ENCODE measurements at places on chromosomes 16 and 17.

DNA sequence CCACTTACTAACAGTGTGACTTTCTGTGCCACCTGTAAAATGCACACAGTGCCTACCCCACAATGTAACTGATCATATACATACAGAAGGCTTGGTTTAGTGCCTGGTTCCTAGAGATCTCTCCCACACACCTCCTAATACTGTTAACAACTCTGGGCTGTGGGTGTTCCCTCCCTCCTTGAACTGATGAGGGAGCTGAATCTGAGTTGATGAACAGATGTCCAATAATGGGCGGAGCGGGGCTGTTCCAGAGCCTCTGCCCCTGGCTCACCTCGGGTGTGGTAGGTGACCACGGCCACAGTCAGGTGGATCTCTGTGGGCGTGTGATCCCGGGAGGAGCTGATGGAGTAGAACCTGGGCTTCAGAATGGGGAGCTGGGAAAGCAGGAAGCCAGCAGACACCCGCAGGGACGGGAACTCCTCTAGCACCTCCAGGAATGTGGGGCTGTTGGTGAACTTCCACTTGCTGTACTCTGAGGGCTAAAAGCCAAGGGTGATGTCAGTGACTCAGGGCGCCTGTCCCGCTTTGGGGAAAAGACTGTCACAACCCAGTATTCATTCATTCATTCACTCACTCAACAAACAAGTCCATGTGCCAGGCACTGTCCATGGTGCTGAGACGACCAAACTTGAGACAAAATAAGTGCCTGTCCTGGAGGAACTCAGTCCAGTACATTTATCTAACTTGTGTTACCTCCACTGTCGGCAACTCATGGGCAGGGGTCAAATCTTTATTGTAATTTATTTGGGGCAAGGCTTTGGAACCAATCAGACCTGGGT, 37.6 kb downstream of the NOS2 start:
- DNase-seq, result peak; percentile 20

- no peak for DNase-seq
Observed at GRCh38 chr17:59342681-59343131, 11.3 kb downstream of the YPEL2 start.

DNA sequence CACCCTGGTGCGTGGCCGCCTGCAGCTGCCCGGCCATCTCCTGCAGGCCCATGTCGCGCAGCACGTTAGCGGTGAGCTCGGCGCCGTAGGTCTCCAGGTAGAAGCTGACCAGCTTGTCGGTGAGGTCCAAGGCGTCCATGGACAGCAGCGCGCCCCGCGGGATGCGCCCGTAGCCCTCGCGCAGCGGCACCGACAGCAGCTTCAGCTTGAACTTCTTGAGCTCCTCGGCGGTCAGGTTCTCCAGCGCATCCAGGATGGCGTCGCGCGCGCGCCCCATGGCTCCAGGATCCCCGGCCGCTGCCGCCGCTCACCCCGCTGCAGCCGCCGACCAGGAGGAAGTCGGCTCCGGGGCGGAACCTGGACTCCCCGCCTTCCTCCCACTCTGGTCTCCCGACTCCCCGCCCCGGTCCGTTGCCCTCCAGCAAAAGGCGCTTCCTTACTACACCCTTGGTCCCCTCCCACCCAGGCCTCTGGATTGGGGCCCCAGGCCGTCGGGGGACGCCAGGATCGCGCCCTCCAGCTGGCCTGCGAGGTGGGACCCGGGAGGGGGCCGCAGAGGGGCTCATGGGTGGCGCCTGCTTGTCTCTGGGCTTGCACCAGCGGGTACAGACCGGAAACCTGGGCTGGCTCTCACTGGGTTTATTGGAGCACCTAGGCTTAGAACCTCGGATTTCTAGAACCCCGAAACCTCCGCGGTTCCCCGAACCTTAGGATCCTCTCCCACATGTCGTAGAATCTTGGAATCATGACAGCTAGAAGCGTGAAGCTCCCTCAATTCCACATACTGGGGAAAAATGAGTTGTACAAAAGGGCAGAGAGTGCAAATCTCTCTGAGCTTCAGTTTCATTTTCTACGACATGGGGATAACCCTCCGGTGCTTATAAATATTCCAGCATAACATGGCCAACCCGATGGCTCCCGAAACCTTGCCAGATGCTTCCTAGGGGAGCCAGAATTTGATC, at the start of gene PYCARD:
TSS of gene PYCARD (minus strand) at position 347 of the 962 bp plus-strand sequence. CDS start at position 277, 70 bp downstream.
- no peak for DNase-seq

- DNase-seq, result no peak
Observed at GRCh38 chr16:47779201-47780016, 318.3 kb downstream of the PHKB start.

DNA sequence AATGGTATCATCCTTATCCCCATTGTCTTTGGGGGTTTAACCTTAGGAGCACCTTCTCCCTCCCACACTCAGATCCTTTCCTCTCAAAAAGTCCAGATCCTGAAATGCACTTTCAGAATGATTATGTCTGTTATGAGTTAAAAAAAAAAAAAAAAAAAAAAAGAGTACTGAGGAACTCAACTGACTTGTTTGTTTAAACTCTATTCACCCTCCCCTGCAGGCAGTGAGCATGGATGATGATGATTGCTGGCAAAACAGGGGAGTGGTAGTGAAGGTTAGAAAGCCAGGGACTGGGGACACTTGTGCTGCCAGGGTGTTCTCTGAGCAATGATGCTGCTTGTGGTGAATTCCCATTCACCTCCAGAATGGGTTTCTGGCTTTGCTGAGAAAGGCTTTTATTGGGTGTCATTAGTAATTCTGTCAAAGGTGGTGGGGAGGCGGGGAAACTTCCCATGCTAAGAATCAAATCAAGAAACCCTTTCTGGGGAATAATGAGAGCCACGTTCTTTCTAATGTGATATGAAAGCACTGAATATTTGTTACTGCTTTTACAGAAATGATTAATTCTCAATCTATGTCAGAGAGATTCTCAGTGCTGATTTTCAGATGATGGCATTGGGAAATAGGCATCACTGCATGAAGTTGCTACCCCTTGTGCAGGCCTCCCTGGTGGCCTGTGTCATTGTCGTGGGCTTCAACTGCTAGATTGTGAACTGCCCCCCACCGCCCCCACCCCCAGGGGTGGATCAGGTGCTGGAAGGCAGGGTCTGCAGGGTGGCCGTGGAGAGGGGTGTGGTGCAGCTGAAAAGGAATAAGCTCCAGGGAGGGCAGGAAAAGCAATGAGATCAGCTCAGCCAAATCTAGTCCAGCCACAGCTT, 14.1 kb downstream of the CCL4 start:
- no peak for DNase-seq

DNA sequence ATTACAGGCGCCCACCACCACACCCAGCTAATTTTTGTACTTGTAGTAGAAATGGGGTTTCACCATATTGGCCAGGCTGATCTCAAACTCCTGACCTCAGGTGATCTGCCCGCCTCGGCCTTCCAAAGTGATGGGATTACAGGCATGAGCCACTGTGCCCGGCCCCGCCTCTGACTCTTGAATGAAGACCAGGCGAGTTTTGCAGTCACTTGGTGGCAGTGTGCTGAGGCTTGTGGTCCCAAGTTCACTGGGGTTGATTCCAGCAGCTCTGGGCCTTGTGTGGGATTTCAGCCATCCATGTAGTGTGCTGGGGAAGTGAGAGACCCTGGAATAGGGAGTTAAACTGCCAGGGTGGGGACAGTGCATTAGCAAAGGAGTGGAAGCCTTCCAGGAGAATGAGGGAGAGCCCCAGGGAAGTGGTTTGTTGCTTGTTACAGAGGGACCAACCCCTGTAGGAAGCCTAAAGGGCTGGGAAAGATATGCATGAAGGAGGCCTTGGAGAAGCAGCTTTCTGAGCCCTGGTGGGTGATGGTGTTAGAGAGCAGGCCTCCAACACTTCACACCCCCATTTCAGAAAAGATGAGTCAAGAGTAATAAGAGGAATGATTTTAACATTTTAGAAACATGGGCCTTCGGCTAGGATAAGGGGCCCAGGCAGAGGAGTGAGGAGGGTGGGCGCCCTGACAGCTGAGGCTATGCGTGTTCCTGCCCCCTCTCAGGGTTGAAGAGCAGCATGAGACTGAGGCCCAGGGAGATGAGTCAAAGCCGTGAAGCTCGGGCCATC, 14.5 kb downstream of the PSKH1 start:
- DNase-seq, result no peak

GRCh38 chr17:73625006-73625405, 19.2 kb downstream of the SDK2 start:
- DNase-seq, result no peak

DNA sequence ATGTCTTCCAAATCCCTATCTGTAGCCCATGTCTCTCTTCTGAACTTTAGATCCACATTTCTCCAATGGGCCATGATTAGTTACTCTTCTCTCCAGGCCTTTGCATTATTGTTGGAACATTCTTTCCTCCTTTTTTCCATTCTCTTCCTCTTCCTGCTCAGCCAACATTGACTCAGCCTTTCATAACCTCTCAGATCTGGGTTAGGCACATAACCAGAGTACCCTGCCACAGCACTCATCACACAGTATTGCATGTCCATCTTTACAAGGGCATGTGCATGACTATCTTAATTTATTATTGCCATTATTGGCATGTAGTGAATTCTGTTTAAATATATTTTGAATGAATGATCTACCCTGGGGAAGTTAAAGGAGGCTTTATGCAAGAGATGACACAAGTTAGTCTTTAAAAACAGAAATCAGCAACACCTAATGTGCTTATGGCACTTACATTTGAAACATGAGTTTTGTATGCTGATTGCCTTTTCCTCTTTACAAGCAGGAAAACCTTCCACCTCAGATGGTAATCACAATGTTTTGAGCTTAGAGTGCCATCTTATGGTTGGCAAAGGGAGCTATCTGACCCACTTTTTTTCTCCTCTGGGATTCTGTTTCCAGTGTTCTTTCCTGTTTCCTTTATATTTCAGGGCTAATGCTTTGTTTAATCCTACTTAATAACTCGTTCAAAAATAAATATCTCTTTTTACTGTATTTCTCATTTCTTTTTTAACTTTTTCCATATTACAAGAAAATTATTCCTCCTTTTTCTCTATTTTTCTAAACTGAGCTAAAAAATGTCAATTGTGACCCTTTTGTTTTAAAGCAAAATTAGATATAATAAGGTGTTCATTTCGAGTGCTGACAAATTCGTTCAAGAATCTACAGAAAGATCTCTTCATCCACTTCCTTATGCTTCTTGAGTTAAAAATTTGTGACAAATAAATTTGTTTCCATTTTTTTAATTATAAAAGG, 151.0 kb upstream of the RBL2 start:
- peak; percentile 14 for DNase-seq

- no peak for DNase-seq
Observed at GRCh38 chr16:7334801-7335560, 2.3 kb downstream of the RBFOX1 start.

- no peak for DNase-seq
Observed at GRCh38 chr17:4559966-4560365, 411 bp downstream of the GGT6 start.

DNA sequence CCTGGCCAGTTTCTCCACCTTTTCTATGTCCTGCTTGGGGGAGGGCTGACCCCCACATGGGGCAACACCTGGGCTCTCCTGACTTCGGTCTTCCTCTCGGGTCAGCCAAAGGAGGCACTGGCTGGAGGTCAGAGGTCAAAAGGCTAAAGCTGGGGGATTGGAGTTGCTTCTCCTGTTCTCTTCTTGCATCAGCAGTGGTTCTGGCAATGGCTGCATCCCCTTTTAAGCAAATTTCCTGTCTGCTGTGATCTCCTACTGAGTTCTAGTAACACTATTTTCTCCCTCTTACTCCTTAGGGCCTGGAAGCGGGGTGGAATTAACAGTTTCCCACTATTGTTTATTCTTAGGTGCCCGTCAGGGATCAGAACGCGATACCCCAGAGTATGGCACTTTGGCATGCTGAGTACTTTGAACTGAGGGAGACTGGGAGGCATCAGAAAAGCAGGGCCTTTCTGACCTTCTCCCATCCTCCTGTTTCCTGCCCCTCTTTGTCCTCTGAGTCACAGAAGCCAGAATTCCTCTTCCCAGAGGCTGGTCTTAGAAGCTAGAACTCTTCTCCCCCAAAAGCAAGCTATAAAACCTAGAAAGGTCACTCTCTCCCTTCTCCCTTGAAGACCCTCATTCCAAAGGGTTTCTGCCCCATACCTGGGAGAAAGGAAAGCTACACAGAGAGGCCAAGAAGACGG, 268.2 kb downstream of the STX8 start:
- no peak for DNase-seq

DNA sequence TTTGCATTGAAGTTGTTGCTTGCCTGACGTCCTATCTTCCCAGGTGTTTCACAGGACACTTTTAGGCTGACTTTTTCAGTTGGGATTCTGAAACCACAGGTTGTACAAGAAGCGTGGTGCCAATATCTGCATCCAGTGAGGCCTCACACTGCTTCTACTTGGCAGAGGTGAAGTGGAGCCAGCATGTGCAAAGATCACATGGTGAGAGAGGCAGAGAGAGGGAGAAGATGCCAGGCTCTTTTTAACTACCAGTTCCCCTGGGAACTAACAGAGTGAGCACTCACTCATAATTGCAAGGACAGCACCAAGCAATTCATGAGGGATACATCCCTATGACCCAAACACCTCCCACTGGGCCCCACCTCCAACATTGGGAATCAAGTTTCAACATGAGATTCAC, 5.8 kb upstream of the ABCA6 start:
- DNase-seq, result no peak

- DNase-seq, result no peak
Observed at GRCh38 chr16:56382459-56382858, 42.9 kb downstream of the AMFR start.

GRCh38 chr16:23504076-23504452, 6.2 kb downstream of the GGA2 start:
- no peak for DNase-seq

DNA sequence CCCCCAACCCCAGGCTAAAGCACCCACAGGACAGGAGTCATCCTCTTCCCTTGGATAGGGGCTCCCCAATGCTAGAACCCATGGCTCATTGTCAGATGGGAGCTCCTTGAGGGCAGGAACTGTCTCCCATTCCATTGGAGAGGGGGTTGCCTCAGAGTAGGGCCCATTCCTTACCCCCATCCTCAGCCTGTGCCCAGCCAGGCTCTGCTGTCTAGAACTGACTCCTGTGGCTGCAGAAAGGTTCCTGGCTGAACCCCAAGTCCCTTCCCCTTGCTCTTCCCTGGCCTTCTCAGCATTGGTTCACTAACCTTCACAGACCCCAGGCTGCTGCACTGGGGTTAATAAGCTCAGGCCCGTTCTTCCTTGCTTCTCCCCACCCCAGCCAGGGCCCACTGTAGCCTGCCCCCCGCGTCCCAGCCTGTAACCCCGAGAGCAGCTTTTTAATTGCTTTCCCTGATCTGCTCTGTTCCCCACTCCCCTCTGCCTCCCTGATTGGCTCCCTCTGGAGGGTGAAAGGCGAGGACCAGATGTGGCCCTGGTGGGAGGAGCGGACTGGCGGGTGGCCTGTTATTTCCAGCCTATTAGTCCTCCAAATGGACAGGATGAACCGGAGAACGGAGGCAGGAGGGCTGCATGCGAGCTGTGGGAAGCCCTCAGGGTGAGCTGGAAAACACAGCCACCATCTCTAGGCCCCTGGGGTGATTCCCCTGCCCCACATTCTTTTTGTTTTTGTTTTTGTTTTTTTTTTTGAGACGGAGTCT, 6.0 kb upstream of the GFAP start:
- DNase-seq, result no peak

- no peak for DNase-seq
Observed at GRCh38 chr17:82023447-82024241, 539 bp downstream of the LRRC45 start.

Data from hematopoietic multipotent progenitor cell (in vitro differentiated cells).